Thoracic aorta (tissue), 2 donors: ENCODE measurements at places on chromosomes 16 and 17.

GRCh38 chr17:9928601-9929333 lies 23.7 kb upstream of the RCVRN start:
- no peak for DNase-seq

DNA sequence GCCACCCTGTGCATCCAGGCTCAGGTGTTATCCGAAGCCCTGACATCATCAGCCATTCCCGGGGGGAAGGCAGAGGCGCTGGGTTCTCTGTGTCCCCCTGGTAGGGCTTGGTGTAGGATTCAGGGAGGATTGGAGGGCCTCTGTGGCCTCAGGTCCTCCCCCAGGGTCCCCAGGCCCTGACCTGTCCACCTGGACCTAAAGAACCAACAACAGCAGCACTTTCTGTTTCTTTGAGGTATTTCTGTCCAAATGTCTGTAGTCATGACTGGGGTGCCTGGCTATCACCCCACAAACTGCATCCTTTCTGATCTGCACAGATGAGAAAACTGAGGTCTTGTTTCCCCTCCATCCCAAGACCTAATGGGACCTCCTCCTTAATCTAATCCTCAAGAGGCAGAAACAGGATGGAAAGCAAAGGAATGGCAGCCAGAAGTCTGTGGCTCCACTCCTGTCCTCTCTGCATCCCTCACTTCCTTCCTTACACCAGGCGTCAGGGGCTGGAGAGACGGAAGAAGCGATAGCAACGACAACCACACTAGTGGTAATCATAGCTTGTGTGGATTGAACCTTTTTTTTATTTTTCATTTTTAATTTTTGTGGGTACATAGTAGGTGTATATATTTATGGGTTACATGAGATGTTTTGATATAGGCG lies 11.8 kb downstream of the NLRC5 start:
- DNase-seq = no peak

DNA sequence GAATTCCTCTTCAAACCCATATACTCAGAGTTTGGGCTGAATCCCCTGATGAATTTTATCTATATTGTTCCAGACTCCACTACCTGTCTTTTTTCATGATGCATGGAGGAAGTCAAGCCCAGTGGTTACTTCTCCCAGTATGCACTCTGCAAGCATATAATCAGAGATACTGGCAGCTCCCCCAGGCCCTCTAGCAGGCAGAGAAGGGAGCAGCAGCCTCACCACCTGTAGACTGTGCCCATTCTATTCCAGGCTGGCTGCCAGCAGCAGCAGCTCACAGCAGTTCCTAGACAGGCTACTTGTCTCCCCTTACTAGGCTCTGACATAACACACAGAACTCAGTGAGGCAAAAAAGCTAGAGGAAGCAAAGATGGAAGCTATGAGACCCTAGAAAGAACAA lies 3.4 kb downstream of the MKS1 start:
- no peak for DNase-seq

GRCh38 chr16:57167953-57168352 lies 17.9 kb downstream of the PSME3IP1 start:
- no peak for DNase-seq

GRCh38 chr17:82051776-82052637 lies at the start of the genes GPS1 and RFNG:
TSS of gene GPS1 (plus strand) at chr17:82051898. CDS start at chr17:82051932, 34 bp downstream.
TSS of gene RFNG (minus strand) at chr17:82051811. CDS start at chr17:82051766, 45 bp downstream.
- DNase-seq = no peak

DNA sequence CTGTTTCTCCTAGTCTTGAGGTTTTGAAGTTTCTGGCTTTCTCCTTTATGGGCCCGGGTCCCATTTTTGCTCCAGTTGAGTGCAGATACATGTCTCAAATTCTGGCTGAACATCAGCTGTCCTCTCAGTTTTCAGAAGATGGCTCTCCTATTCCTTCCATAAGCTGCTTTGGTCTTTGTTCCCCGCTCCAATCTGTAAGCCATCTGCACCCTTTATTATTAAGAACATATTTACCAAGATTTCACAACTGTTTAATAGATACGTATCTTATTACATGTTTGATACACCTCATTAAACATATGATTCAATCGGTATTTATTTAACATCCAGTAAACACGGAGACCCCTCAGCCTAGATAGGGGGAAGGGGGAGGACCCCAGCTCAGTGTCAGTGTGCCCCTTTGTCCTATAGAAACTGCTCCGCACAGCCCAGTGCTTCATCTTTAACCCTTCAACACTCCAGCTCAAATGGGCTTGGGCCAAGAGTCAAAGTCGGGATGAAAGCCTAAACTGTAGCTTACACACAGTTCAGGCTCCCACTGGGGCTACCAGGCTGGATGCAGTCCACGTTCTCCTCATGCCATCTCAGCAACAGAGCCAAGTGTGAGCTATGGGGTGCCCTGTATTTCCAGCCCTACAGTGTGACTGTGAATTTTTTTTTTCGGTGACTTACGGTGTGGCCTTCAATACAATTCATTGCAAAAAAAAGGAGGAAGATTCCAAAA lies 166.0 kb upstream of the ZFHX3 start:
- no peak for DNase-seq

DNA sequence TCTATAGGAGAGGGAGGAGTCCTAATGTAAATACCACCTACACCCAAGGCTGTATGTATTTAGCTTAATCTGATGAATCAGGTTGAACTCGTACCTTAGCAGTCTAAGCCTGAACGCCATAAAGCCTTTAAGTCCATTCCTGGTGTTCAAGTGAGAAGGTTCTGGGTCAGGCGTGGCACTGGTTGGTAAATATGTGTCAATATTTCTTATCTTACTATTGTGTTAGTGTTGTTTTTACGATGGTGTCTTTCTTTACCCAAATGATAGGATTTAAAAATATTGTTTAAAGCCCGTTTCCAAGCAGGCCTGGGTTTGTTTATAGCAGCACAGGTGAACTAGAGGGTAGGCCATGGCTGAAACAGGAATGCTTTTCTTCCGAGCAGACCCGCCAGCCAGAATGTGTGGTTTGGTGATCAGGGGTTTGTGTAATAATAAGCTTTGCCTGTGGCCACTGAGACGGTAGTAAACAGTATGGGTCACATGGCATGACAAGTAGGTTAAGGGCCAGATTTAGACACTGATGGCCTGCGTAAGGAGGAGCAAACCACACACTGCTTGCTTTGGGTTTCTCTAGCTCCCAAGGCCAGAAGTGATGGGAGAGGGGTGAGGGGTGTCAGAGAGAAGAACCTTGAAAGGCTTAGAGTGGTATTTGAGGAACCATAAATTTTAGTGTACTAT lies 3.3 kb downstream of the TMEM94 start:
- no peak for DNase-seq

DNA sequence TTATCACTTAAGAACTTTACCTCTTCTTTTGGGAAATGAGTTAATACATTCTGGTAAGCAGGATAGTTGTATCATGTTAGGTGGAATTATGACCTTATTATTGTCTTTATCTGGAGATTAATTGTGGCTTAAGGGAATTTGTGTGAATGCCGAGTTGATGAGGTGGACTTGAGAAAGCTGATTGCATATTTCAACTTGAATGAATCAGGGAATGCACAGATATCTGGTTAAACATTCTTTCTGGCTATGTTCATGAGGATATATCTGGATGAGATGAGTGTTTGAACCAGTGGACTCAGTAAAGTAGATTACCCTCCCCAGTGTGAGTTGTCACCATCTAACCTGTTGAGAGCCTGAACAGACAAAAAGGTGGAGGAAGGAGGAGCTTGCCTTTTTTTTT lies 326.1 kb upstream of the GOT2 start:
- no peak for DNase-seq

GRCh38 chr16:68406458-68407152 lies 41.7 kb downstream of the SMPD3 start:
- no peak for DNase-seq

GRCh38 chr16:55912022-55912421 lies 36.8 kb upstream of the CES5A start:
- no peak for DNase-seq
